ENCODE measurements at places on chromosomes 16 and 17.
A peak's percentile ranks its signal among the peaks of the same experiment; 100 is the strongest.

GRCh38 chr17:63609816-63610573 is 9.3 kb downstream of the TACO1 start:
- H3K4me1 ChIP-seq = no peaks in the 10 kb centered on the region
- no peak overlapping the region for H3K4me3 ChIP-seq
- H3K27ac ChIP-seq = no peak overlapping the region
- no peak for DNase-seq

DNA sequence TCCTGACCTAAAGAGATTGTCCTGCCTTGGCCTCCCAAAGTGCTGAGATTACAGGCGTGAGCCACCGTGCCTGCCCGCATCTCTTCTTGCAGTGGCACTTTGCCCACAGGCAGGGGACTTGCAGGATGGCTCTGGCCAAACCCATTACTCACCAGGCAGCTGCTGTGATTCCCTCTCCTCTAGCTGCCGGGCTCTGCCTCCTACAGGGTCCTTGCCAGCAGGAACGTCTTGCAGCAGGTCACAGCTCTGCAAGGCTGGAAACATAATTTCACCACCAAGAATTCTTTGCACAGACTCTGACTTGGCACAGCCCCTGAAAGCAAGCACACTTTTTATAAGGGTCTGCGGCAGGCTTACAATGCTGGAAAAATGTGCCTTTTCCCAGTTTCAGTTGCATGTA is 20.3 kb downstream of the COX4I1 start:
- H3K27me3 ChIP-seq = peaks cover 30% of the 10 kb centered on the region
- no peaks in the 10 kb centered on the region for H3K4me1 ChIP-seq
- H3K4me3 ChIP-seq = no peak overlapping the region
- no peak for DNase-seq
- H3K36me3 ChIP-seq = no peaks in the 10 kb centered on the region

DNA sequence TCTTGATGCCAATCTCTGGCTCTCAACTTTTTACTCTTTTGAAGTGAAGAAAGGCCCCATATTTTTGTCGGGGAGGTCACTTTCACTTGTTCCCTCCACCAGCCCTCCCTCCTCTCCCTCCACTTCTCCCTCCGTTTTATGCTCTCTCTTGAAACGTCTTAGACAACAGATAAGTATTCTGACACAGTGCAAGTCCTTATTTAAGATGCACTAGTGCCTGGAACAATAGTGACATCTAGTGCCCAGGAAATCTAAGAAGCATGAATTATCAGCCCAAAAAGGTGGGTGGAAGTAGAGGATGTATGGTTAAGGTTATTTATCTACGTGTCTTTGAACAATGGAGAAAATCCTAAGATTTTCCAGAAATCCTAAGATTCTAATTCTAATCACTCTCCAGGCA is 17.9 kb downstream of the PSME3IP1 start:
- H3K36me3 ChIP-seq = peaks cover 22% of the 10 kb centered on the region
- no peaks in the 10 kb centered on the region for H3K4me1 ChIP-seq
- no peak overlapping the region for H3K27ac ChIP-seq
- no peaks in the 10 kb centered on the region for H3K27me3 ChIP-seq

DNA sequence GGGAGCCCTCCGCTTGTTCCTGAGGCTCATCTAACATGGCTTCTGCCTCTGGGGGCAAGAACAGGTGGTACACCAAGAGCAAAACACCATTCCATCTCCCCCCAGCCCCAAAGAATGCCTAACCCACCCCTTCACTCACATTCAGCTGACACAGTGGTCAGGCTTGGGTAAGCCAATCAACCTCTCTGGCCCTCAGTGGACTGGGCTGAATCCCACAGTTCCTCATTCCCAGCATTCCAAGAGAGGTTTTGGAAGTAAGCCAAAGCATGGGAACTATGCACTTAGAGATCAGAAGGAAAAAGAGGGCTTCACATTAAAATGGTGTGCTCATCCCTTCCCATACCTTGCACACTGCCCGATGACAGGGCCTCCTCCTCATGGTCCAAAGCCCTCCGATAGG is 7.8 kb downstream of the PIGS start:
- peaks cover 12% of the 10 kb centered on the region for H3K4me1 ChIP-seq
- H3K27me3 ChIP-seq = no peaks in the 10 kb centered on the region
- H3K4me3 ChIP-seq = no peak overlapping the region
- H3K27ac ChIP-seq = peak overlapping the region; percentile 83
- peaks cover 39% of the 10 kb centered on the region for H3K36me3 ChIP-seq
- DNase-seq = peak; percentile 70

DNA sequence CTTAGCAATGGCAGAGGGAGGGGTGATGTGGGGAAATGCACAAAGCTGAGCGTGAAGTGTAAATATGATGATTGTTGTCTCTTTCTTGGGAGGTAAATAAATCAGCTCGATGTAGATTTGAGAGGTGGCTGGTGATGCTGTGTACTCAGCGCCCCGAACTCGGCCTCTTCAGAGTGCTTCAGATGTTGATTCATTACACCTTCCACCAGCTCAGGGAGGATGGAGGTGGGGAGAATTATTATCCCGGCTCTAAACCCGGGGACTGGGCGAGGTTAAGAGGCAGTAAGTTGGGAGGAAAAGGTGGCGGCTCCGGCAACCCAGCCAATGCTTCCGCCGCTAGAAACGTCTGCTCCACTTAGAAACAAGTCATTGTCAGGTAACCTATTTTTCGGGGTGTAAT is 86.5 kb downstream of the RPA1 start:
- H3K27ac ChIP-seq = no peak overlapping the region
- H3K4me1 ChIP-seq = peaks cover 2% of the 10 kb centered on the region
- H3K27me3 ChIP-seq = peaks cover 63% of the 10 kb centered on the region
- no peak overlapping the region for H3K4me3 ChIP-seq
- DNase-seq = no peak

GRCh38 chr17:83067718-83068261 is 11.6 kb upstream of the METRNL start:
- no peaks in the 10 kb centered on the region for H3K36me3 ChIP-seq
- H3K27ac ChIP-seq = no peak overlapping the region
- peaks cover 16% of the 10 kb centered on the region for H3K4me1 ChIP-seq
- peaks cover 18% of the 10 kb centered on the region for H3K27me3 ChIP-seq

GRCh38 chr17:75927286-75927922 is 13.4 kb downstream of the FBF1 start:
- H3K36me3 ChIP-seq = peaks cover 18% of the 10 kb centered on the region
- DNase-seq = peak; percentile 23
- H3K4me3 ChIP-seq = no peak overlapping the region
- no peaks in the 10 kb centered on the region for H3K4me1 ChIP-seq

DNA sequence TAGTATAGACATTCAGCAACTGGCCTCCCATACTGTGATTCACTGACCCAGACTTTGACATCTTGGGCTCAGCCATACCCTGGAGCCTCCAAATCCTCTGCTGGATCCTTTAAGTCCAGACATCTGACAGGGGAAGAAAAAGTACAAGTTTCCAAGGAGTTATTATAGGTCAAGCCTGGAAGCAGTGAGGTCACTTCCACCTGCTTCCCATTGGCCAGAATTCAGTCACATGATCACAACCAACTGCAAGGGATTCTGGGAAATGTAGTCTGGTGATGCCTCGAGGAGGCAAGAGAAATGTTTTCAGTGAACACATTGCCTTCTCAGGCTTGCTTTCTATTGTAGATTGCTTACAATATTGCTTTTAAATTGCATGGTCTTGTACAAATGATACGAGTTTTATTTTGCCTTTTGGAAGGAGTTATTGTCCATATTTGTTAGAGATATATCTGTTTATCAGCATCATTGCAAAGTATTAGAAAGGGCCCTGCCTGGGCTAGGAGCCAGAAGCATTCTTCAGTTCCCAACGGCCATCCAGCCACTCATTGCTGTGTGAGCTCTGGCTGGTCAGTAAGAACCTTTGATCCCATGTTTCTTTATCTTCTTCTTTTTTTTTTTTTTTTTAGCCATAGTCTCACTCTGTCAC is 696.9 kb downstream of the WWOX start:
- H3K4me1 ChIP-seq = no peaks in the 10 kb centered on the region
- H3K36me3 ChIP-seq = no peaks in the 10 kb centered on the region
- no peak overlapping the region for H3K4me3 ChIP-seq
- H3K27ac ChIP-seq = no peak overlapping the region
- DNase-seq = peak; percentile 75

DNA sequence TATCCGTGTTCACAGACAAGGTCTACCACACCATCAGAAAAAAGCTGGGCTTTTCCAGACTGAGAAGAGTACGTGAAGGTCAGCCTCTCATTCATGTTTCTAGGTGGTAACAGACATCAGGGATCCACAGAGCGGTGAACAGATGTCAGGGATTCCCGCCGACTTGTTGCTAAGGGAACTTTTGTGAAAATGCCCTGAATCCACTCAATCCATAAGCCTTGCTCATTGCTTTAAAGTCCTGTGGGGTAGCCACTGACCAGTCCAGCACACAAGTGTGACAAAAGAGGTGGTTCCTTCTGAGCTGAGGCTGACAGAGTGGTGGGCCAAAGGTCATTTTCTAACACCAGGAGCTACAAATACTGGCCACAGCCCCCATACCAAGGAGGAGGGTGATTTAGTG is 5.9 kb downstream of the GAS7 start:
- no peak overlapping the region for H3K27ac ChIP-seq

- H3K27ac ChIP-seq = peak overlapping the region; percentile 91
- H3K36me3 ChIP-seq = no peaks in the 10 kb centered on the region
- no peaks in the 10 kb centered on the region for H3K27me3 ChIP-seq
- peak; percentile 91 for DNase-seq
- H3K4me3 ChIP-seq = no peak overlapping the region
Observed at GRCh38 chr17:29710891-29711418, 88.2 kb upstream of the CORO6 start.

DNA sequence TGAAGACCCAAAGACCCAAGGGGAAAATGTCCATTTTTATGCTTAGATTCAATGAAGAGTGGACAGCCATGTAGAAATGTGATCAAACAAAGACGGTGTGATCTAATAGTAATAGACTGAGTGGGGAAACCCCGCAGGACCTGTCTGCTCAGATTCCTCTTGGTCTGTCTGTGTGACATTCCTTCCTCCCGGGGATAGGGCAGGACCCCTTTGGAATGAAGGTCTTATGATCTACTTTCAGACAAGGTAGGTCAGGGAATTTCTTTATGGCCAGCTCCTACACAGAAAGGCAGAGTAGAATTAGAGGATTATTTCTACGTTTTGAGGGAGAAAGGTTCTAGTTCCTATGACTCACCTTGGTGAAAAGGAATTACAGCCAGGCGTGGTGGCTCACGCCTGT is 267.6 kb downstream of the STX8 start:
- H3K36me3 ChIP-seq = no peaks in the 10 kb centered on the region
- peak; percentile 34 for DNase-seq
- no peaks in the 10 kb centered on the region for H3K27me3 ChIP-seq
- H3K4me1 ChIP-seq = peaks cover 4% of the 10 kb centered on the region
- no peak overlapping the region for H3K4me3 ChIP-seq

GRCh38 chr16:22312897-22313781 is 15.9 kb downstream of the POLR3E start:
- no peak for DNase-seq
- no peak overlapping the region for H3K27ac ChIP-seq
- peaks cover 80% of the 10 kb centered on the region for H3K36me3 ChIP-seq
- peaks cover 4% of the 10 kb centered on the region for H3K4me1 ChIP-seq
- no peak overlapping the region for H3K4me3 ChIP-seq

GRCh38 chr16:4415538-4416199 is 727 bp downstream of the CORO7 start:
- DNase-seq = no peak
- peaks cover 13% of the 10 kb centered on the region for H3K4me1 ChIP-seq
- no peak overlapping the region for H3K27ac ChIP-seq
- H3K36me3 ChIP-seq = peaks cover 20% of the 10 kb centered on the region
- H3K4me3 ChIP-seq = peak overlapping the region; percentile 95

- H3K27ac ChIP-seq = no peak overlapping the region
- H3K36me3 ChIP-seq = no peaks in the 10 kb centered on the region
- DNase-seq = no peak
- H3K4me3 ChIP-seq = no peak overlapping the region
Observed at GRCh38 chr17:34665150-34665806, 85.9 kb downstream of the TMEM132E start.

DNA sequence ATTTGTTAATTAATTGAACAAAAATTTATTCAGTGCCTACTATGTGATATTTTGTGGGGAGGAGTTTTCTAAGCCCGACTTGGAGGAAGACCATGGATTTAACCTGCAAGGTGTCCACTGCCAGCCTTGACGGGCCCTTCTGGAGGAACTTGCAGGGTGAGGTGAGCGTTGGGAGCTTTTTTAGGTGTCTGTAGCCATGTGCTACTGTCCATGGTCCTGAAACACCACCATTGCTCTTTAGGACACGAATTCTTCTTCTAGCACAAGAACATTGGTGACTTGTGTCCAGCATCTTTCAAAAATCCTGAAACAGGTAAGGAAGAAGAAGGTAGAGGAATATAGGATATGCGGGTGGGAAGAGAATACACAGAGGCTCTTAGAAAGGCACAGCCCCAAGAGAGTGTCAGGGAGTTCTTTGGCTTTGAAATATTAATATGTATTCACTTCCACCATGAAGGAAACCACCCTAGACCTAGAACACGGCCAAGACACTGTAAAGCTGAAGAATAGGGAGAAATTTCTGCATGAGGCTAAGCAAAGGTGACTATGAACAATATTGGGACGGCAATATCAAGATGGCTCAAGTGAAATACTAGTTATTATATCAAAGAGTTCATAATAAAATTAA is 27.9 kb upstream of the OR4D1 start:
- H3K36me3 ChIP-seq = no peaks in the 10 kb centered on the region
- no peak overlapping the region for H3K27ac ChIP-seq
- peak; percentile 65 for DNase-seq
- no peaks in the 10 kb centered on the region for H3K4me1 ChIP-seq
- no peak overlapping the region for H3K4me3 ChIP-seq

- peaks cover 24% of the 10 kb centered on the region for H3K36me3 ChIP-seq
- no peaks in the 10 kb centered on the region for H3K27me3 ChIP-seq
Observed at GRCh38 chr17:15231851-15232516, 33.1 kb downstream of the PMP22 start.

DNA sequence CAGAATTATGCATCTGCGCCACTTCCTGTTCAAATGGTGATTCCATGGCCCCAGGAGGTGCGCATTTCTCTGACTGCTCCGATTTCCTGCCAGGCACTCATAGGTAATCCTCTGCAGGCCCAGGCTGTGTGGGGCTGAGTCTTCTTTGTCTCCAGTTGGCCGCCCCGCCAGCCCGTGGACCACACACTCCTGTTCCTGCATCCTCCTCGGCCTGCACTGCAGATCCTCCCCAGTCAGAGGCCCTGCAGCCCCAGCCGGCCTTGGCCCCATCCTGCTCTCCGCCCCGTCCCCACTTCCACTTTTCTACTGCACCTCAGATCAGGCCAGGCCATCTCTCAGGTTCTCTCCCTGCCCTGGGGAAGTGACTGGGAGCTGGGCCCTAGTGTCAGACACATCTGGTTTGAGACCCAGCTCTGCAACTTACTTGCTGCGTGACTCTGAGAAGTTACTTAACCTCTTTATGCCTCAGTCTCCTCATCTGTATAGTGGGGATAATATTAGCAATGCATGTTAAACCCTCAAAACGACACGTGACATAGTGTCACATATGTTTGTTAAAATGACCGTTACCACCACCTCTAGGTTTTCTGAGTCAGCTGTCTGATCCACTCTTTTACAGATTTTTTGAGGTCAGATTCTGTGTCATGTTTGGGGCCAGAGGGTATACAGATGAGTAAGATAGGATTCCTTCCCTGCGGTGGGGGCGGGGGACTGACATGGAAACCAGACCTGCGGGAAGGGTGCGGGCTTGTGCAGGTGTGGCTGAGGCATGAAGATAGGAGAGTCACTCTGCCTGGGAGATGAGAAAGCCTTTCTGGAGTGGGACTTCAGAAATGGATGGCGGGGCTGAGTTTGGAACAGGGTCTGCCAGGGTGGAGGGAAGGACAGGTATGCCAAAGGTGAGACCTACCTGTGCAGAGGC is 12.8 kb downstream of the RAB11FIP4 start:
- H3K4me3 ChIP-seq = no peak overlapping the region
- no peaks in the 10 kb centered on the region for H3K4me1 ChIP-seq
- no peaks in the 10 kb centered on the region for H3K36me3 ChIP-seq

GRCh38 chr17:1608676-1609075 is 20.0 kb downstream of the SLC43A2 start:
- no peak for DNase-seq
- peaks cover 11% of the 10 kb centered on the region for H3K4me1 ChIP-seq
- no peaks in the 10 kb centered on the region for H3K27me3 ChIP-seq
